ENCODE measurements at places on chromosomes 11 and 22. TPM values are rescaled to one million over a fixed set of nuclear protein-coding genes. Genes with fewer than 3 reads are reported as not detected.

GRCh38 chr22:31491218-31491962 is 1.7 kb upstream of the EIF4ENIF1 start:
- DNase-seq: peak; percentile 77

DNA sequence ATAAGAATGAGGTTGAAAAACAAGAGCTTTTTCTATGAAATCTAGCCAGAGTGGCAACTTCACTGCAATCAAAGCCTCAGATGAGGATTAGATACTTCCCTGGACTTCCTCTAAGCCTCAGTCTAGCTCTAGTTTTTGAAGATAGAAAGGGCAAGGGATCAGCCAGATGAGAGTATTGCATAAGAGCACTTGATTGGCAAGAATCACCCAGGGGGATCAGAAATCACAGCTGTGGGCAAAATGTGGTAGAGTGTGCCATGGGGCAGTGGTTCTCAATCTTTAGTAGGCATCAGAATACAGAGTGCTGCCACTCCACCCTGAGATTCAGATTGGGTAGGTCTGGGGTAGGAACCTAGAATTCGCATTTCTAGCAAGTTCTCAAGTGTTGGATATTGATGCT is 82.4 kb downstream of the EXT2 start:
- DNase-seq: no peak

DNA sequence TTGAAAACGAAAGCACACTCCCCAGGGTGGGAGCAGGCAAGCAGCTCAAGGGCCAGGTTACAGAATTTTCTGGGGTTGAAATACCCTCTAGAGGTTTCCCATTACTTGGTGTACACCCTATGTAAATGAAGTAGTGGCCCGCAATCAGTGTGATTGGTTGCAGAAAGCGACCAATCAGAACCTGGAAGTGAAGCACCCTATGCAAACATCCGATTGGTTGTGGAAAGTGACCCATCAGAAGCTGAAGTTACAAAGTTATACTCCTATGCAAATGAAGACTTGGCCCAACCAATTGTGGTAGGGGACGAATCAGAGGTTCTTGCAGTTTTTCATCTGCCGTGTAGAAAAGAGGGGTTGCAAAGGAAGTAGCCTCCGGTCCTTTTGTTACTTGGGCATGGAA is 19.2 kb downstream of the PRR5 start:
- peak; percentile 82 for DNase-seq

GRCh38 chr11:118849825-118850224 is 33.9 kb upstream of the CXCR5 start:
- DNase-seq: no peak

DNA sequence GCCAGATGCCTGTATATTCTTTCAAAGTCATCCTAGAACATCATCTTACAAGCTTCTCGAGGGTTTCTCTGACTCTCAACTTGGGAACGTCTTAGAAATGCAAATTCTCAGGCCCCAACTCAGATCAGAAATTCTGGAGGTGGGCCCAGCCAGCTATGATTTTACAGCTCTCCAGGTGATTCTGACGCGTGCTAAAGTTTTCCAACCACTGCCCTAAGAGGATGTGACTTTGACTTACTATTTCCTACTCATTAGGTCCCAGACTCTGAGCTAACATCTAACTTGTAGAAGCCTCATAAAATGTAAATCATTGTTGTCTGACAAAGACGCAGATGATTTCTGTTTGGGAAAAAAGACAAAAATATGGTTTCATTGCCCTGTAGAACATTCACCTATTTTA is 61.1 kb downstream of the IRAG1 start:
- DNase-seq: no peak

OSBPL5 gene
- 23.7 TPM for total RNA-seq

GRCh38 chr11:70912226-70912840 is 340.0 kb downstream of the SHANK2 start:
- no peak for DNase-seq

All from H7 (cell line).